ENCODE measurements at places on chromosomes 11 and 22.

- DNase-seq = peak; percentile 59
Measured at GRCh38 chr11:61347916-61348461, 13.7 kb downstream of the CYB561A3 start.

- DNase-seq = no peak
Measured at GRCh38 chr11:133663135-133663985, 131.1 kb upstream of the OPCML start.

GRCh38 chr11:119320776-119321524 is 4.0 kb upstream of the MCAM start:
- peak; percentile 49 for DNase-seq

- no peak for DNase-seq
Measured at GRCh38 chr11:127334466-127334865, 333.9 kb upstream of the KIRREL3 start.

DNA sequence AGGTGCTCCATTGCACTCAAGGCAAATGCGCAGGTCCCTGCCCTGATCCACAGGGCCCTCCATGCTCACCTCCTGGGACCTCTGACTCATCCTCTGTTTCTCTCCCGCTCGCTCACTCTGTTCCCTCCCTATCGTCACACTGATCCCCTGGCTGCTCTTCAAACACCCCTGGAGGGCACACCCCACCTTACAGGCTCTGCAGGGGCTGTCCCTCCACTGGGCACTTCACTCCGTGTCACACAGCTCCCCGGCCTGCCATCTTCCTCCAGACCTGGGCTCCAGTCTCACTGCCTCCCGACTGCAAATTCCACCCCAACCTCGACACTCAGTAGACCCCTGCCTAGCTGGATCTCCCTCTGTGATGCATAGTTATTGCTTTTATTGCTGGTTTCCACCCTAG is 91.5 kb upstream of the PRDM11 start:
- no peak for DNase-seq

DNA sequence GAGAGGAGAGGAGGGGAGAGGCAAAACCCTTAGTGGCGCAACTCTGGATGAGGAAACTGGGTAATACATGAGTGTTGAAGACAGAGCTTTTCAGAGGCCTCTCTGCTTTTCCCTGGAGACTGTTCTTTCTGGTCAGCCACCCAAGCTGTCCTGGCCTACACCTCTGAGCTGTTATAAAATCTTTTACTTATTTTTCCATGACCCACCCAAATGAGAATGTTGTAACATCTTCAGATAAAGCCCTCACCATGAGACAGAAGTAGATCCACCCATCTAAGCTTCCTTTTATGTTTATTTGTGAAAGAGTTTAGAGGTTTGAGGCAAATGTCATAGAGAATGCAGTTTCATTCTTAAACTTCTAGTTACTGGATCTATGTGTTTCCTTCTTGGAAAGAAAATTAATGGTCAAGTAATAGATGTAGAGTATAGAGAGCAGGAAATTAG is 20.3 kb upstream of the APLP2 start:
- DNase-seq = no peak

DNA sequence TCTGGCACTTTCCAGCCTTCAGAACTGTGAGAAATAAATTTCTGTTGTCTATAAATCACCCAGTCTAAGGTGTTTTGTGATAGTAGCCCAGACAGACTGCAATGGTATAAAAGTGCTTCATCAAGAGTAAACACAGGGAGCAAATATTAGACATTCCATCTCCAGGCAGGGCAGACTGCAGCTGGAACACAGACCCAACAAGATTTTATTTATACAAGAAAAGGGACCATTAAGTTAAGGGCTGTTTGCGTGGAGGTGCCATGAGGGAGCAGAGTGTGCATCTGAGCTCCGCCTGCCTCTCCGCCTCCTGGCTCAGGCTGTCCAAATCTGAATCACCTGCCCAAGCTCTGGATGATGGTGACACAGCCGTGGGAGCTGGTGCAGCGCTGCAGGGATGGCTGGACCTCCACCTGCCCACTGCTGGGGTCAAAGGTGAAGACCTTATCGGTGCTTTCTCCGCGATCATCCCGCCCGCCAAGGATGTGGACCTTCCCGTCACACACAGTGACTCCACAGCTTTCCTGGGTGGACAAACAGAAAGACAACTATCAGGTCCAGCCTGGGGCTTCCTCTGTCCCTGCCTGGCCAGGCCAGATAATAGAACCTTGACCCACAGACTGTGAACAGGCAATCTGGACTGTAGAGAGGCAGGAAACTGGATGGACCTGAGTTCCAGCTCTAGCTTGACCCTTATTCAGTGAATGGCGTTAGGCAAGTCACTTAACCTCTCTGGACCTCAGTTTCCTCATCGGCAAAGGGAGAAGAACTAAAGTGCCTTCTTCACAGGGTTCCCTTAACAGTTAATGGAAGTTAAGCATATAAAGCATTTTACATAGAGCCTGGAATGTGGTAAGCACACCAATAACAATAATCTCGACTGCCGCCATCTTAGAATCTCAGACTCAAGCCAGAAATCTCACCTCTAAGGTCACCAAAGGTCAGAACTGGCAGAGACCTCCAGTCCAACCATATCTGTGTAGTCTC is 10.5 kb downstream of the KLHL35 start:
- no peak for DNase-seq

DNA sequence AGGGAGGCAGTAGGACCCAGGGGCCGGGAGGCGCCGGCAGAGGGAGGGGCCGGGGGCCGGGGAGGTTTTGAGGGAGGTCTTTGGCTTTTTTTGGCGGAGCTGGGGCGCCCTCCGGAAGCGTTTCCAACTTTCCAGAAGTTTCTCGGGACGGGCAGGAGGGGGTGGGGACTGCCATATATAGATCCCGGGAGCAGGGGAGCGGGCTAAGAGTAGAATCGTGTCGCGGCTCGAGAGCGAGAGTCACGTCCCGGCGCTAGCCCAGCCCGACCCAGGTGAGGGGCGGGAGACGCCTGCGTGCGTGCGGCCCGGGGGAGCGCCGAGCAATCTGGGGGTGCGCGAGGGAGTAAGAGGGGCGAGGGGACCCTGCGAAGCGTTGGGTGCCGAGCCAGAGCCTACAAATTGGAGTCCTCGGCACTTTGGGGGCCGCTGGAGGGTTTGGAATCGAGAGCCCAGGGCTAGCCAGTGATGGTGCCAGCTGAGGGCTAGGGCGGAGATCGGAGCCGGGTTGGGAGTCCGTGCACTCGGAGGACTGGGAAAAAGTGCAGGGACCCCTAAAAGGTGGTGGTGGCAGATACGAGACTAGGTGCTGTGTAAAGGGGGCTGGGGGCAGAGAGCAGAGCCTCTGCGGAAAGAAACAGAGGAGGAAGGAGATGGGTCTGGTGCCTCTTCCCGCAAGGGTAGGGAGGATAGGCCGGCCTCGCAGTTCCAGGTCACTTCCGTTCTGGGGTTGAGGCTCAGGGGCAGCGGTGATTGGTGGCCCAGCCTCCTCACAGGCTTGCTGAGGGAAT is at the start of gene SERPINH1:
SERPINH1 (plus strand) TSS at position 206 of the 788 bp plus-strand sequence. CDS start 4,097 bp downstream, outside the sequence.
- DNase-seq = peak; percentile 85

DNA sequence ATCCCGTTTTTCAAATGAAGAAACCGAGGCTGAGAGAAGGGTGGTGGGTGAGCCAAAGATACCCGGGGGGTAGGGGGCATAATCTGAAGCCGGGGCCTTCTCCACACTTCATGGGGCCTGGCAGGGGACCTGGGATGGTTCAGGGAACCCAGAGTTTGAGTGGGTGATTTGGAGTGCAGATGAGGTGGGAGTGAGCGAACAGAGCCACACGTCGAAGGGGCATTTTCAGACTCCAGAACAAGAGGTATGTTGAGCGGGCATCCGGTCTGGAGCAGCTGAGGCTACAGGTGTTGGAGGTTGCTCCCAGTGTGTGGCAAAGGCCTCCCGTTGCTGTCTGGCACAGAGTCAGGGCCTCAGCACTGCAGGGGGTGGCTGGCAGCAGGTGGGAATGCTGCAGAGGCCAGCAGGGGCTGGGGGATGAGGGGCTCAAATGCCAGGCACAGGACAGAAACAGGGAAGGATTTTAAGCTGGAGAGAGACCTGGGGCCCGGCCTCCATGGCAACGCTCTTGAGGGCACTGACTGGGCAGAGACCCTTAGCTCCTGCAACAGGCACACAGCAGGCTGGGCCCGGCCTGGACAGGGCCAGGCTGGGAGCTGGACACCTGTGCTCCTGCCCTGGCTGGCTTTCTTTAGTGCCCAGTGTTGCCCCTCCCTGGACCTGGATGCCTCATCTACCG is 46.2 kb downstream of the WNT11 start:
- no peak for DNase-seq

- peak; percentile 83 for DNase-seq
Measured at GRCh38 chr22:46749682-46750529, 11.9 kb upstream of the CERK start.

GRCh38 chr22:36379593-36380361 is 8.0 kb downstream of the MYH9 start:
- DNase-seq = no peak

- DNase-seq = no peak
Measured at GRCh38 chr11:121794671-121795141, 321.3 kb downstream of the BLID start.

- no peak for DNase-seq
Measured at GRCh38 chr22:28477556-28477955, 202.1 kb downstream of the TTC28 start.
